ENCODE measurements at places on chromosomes 16 and 17. TPM values are rescaled to one million over a fixed set of nuclear protein-coding genes. Genes with fewer than 3 reads are reported as not detected.

The KRTAP3-2 gene
- total RNA-seq = not detected

The ZPBP2 gene
- not detected for total RNA-seq

The GLIS2 gene
- 0.39 TPM for total RNA-seq

The SLC52A1 gene
- 0.25 TPM for total RNA-seq

The DNAAF8 gene
- 0.13 TPM for total RNA-seq

The PRSS27 gene
- 0.13 TPM for total RNA-seq

The HOXB13 gene
- not detected for total RNA-seq
